ENCODE measurements at places on chromosomes 13 and 19. TPM values are rescaled to one million over a fixed set of nuclear protein-coding genes. Genes with fewer than 3 reads are reported as not detected.

- no peak for DNase-seq
Observed at GRCh38 chr13:97974773-97975172, 21.3 kb downstream of the IPO5 start.

GRCh38 chr13:43653980-43654379 lies 132.8 kb downstream of the ENOX1 start:
- DNase-seq, result no peak

FUT3 gene
- total RNA-seq, result not detected

DNA sequence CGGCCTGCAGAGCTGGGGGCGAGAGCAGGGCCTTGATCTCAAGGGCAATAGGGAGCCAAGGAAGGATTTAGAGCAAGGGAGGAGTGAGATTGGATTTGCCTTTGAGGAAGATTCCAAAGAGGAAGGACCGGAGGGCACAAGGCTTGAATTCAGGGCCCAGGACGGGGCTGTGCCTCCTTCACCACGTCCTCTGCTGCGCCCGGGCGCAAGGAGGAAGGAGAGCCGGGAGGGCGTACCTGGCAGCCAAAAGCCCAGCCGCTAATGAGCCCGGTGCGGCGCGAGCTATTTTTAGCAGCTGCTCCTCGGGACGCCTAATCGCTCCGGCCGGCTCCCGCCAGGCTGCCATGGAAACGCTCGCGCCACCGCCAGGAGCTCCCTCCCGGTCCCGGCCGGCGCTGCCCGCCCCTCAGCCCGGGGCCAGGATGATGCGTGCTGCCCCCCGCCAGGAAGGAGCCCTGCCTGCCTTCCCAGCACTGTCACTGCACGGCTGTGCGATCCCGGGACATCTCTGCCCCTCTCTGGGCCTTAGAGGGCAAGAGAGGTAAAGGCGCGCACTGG lies 31.3 kb downstream of the TINCR start:
- peak; percentile 40 for DNase-seq

GRCh38 chr13:62910541-62911060 lies 1495.0 kb upstream of the PCDH20 start:
- DNase-seq, result no peak

- peak; percentile 84 for DNase-seq
Observed at GRCh38 chr19:12796146-12797071, 5.1 kb downstream of the JUNB start.

DNA sequence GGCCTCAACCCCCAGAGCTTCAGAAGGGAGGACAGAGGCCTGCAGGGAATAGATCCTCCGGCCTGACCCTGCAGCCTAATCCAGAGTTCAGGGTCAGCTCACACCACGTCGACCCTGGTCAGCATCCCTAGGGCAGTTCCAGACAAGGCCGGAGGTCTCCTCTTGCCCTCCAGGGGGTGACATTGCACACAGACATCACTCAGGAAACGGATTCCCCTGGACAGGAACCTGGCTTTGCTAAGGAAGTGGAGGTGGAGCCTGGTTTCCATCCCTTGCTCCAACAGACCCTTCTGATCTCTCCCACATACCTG lies 969 bp upstream of the CEACAM5 start:
- no peak for DNase-seq

DNA sequence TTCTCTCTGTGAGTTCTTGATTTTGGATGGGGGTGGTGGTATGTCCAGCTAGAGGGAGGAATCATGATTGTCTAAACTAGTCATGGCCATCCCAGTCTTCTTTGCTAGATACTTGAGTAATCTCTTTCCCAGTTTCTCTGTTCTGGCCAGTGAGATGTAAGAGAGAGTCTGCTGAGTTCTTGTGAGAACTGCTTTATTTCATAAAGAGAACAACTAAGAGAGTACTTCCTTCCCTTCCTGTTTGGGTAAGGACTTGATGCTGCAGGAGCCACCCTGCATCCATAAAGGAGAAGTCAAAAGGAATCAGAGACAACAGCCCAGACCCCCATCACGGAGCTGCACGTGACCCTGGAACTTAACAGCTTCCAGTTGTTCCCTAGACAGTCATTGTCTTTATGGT lies 3.0 kb upstream of the RASL11A start:
- no peak for DNase-seq

DNA sequence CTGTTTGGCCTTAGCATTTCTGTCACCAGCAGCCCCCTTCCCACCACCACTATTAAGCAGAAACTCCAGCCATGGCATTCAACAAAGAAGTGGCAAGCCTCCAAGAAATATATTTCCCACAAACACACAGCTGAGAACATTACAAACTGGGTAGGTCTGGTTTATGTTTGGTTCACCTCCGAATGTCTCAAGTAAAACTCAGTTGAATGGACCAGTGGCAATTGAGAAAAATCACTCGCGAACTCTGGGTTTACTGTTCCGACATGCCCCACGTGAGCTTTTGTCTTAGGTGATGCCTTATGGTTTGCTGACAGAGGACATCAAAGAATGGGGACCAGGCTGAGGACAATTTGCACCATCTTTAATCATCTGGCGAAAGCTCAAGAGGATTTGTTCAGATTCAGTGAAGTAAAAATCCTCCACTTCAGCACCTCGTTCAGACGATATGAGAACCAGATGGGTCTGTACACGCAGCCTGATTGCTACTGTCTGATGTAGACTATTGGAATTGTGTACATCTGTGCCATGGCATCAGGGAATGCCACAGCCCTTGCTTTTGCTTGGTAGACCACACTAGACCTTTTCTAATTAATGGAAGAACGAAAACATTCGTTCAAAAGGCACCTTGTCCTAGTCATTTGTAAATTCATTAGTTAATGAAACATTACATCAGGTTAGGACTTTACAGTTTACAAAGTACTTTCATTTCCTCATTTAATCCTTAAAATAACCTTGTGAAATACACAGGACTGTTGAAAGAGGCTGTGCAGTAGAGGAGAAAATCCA lies 59.4 kb downstream of the SLC10A2 start:
- DNase-seq, result no peak

DNA sequence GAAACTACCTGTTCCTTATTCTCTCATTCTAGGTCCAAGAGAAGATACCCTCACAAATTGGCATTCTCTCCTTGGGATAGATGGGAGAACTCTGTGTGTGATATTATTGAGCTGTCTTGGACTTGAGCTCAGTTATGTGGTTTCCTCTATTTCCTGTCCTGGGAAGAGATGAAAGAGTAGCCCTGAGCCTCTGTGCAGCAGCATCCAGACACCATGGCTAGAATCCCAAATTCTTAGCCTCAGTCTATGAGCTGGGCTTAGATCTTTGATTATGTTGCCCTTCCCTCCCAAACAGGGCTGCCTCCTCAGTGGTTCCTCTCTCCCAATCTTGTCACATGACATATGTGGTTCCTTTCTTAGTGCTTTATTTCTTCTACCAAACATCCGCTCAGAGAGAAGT lies 290.7 kb downstream of the SPRY2 start:
- peak; percentile 47 for DNase-seq

- DNase-seq, result no peak
Observed at GRCh38 chr13:73062468-73062867, 3.7 kb downstream of the KLF5 start.

- no peak for DNase-seq
Observed at GRCh38 chr19:32750441-32751055, 31.0 kb downstream of the TDRD12 start.

GRCh38 chr19:16062789-16063188 lies 13.5 kb upstream of the TPM4 start:
- DNase-seq, result no peak

SMAD9 gene
- 1.7 TPM for total RNA-seq

DNA sequence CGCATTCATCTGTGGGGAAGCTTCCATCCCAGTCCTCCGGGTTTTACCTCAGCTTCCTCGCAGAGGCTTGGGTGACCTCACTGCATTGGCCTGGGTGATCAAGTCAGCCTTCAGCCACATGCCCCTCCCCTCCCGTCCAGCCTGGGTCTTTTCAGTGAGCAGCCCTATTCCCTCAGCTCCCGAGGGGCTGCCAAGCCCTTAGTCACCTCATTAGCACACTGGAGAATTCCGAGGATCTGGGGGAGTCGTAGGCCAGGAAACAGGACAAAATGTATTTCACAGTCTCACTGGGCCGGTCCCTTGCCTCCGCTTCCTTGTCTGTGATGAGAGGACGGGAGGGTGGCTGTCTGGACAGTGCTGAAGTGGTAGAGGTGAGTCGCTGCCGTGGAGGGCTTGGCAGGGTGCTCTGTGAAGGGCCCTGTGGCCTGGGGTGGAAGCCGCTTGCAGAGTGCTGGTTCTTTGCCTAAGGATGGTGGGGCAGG lies 19.9 kb downstream of the KDM4B start:
- peak; percentile 68 for DNase-seq

ZNF568 gene
- 20.0 TPM for total RNA-seq

- no peak for DNase-seq
Observed at GRCh38 chr13:65454403-65454802, 1775.7 kb downstream of the PCDH9 start.

SRRM5 gene
- total RNA-seq, result 0.10 TPM

FCAR gene
- total RNA-seq, result not detected
